ENCODE measurements at places on chromosomes 1 and 21. TPM values are rescaled to one million over a fixed set of nuclear protein-coding genes. Genes with fewer than 3 reads are reported as not detected.
A peak's percentile ranks its signal among the peaks of the same experiment; 100 is the strongest.

TNFAIP8L2 gene
- polyA plus RNA-seq: 0.06 TPM

SUCO gene
- polyA plus RNA-seq: 5.1 TPM

TRIM58 gene
- polyA plus RNA-seq: not detected

DNA sequence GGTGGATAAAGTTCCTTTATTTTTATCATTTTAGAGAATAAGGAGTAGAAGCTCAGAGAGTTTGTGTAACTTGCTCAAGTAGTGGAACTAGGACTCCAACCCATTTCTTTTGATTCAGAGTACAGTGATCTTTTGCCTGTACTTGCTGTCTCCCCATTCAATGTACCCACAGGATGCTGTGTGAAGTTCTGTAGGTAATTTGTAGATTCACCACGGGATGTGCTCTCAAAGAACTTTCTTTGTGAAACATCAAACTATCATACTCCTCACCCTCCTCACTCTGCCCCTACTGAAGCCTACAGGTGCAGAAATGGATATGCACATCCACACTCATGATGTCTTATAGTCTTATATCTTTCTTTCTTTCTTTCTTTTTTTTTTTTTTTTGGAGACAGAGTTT, 65.8 kb upstream of the HSPA13 start:
- no peak for DNase-seq

DNA sequence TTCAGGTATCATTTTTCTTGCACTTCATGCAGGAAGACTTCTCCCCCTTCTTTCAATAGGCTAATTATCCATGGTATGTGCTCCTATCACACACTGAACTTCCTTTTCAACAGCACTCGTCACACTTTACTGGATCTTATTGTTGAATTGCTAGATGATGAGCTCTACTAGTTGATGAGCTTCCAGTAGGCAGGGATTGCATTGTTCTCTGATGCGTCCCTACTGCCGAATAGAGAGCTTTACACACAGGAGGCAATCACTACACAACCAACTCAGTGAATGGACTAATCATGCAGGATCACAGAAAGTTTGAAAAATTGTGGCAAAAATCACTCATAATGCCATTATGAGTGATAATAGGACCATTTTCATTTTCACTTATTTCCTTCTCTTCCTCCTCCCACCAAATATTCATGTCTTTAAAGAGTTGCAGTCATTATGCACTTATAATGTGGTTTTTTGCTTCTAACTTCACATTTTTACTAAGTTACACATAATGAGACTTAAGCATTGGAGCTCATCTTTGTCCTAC, 128.1 kb upstream of the ZNF648 start:
- no peak for DNase-seq

ATF3 gene
- 16.6 TPM for polyA plus RNA-seq

GRCh38 chr1:22944346-22945055, 28.2 kb downstream of the LACTBL1 start:
- DNase-seq: no peak

- DNase-seq: no peak
Measured at GRCh38 chr1:39905172-39905571, 3.5 kb upstream of the MYCL start.

- DNase-seq: no peak
Measured at GRCh38 chr1:4711416-4712275, 57.2 kb downstream of the AJAP1 start.

- DNase-seq: no peak
Measured at GRCh38 chr1:59238333-59238934, 58.5 kb upstream of the FGGY start.

MMEL1 gene
- polyA plus RNA-seq: 3.4 TPM

HEYL gene
- polyA plus RNA-seq: not detected

- DNase-seq: no peak
Measured at GRCh38 chr1:184153731-184154130, 102.2 kb downstream of the TSEN15 start.

GRCh38 chr1:216598448-216598847, 124.8 kb downstream of the ESRRG start:
- DNase-seq: no peak

C1orf141 gene
- not detected for polyA plus RNA-seq

- DNase-seq: no peak
Measured at GRCh38 chr1:82628887-82629286, 828.2 kb downstream of the ADGRL2 start.

DNA sequence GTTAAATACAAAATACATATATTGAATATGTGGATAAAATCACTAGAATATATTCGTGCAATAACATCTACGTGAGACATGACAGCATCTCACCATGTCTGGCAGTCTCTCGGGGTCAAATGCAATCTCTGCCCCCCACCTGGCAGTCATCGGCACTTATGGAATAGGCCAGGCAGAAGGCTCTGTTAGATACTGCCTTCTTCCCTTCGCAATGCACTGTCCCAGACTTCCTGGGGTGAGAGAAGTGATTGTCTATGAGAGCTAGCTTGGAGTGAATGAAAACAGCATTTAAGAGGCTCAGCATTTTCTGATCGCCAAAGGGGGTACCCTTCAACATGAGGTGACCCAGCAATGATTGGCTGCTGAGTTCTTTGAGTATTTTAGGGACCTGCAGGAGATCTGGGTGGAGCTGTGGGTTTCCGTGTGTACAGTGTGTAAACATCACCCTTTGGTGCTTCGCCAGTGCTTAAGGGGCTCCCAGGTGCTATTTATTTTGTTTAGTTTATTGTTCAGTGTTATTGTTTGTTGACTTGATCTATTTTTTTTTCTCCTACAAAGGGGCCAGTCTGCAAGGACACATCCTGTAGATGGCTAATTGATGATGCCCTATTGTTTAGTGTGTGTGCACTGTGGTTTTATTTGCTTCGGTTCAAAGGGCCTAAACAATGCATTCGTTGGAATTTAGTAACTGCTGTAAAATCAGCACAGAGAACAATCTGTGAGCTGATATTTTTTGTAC, 10.2 kb downstream of the ERG start:
- DNase-seq: peak; percentile 75

REN gene
- polyA plus RNA-seq: 0.11 TPM

TSPAN1 gene
- polyA plus RNA-seq: 0.91 TPM

GRCh38 chr1:15885269-15885668, 37.8 kb downstream of the SPEN start:
- DNase-seq: no peak

GRCh38 chr1:11068600-11069473, 9.0 kb upstream of the SRM start:
- DNase-seq: no peak

TEX38 gene
- polyA plus RNA-seq: not detected

DNA sequence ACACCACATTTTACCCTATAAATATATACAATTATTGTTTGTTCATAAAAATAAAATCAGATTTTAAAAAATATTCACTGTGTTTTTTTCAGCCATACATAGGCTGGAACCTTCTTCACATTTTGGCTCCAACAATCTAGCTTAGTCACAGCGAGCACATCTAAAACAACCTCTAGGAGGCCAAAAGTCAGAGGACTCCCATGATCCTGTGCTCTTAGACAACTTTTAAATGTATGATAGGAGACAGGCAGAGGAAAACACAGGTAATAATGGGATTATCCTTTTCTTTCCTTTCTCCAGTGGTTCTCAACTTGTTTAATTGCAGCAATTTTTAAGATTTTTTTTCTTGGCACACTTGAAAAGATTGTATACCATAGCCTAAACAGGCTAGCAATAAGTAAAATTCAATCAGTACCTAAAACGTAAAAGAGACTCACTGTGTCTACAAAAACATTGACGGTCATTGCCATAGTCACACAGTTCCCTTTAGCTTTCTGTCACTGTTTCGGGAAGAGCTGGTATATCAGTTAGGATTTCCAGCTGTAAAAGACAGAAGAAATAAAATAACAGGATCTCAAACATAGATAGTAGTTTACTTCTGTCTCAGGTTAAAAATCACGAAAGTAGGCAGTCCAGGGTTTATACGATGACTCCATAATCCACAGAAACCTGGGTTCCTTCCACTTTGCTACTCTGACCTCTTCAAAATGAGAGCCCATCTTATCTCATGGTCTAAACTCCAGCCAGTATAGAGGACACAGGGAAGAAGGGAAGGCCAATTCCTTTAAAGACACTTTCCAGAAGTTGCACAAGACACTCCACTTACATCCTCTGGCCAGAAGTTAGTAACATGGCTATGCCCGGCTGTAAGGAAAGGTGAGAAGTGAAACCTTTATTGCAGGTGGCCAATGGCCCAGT, 39.2 kb upstream of the CR1L start:
- DNase-seq: no peak

C1orf74 gene
- polyA plus RNA-seq: 2.4 TPM

NR0B2 gene
- not detected for polyA plus RNA-seq

GRCh38 chr1:22048351-22049192, 3.9 kb upstream of the CDC42 start:
- no peak for DNase-seq

KRTAP11-1 gene
- polyA plus RNA-seq: not detected

DNA sequence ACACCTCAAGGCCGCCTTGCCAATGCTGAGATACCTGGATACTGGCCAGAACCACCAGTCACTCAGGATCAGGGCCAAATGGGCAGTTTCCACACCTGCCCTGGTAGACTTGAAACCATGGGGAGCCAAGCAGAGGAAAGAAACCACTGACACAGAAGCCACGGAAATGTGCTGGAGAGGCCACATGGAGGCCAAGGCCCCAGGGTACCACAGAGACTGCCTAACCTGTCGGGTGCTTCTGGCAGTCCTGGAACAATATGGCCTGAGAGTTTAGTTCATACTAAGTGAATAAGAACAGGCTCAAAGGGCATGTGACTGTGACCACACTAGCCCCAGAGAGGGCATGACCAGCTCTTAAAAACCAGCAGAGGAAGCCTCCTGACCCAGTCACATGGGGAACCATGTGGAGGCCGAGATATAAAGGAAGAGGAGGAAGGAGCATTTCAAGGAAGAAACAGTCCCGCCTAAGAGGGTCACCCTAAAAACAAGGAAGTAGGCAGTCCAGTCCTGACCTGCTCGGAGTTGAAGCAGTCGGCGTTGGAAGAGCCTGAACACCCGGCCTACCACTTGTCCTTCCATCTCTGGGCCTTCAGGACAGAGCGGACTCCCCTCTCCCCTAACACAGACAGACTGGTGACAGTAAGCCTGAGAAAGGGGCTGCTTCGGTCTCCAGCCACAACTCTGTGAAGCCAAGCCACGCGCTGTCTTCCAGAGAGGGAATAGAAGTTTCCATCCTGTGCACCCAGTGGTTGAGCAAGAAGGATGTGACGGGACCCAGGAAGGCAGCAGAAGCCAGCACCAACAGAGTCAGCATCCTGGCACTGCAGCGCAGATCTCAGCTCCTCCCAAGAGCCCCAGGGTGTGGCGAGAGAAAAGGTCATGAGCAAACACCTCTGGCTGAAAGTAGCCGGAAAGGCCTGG, at the start of gene DENND2D:
DENND2D (minus strand) TSS at position 766 of the 921 bp plus-strand sequence; CDS start at position 579, 187 bp downstream.
- DNase-seq: no peak

- no peak for DNase-seq
Measured at GRCh38 chr1:171954361-171954760, 113.1 kb downstream of the DNM3 start.

DNA sequence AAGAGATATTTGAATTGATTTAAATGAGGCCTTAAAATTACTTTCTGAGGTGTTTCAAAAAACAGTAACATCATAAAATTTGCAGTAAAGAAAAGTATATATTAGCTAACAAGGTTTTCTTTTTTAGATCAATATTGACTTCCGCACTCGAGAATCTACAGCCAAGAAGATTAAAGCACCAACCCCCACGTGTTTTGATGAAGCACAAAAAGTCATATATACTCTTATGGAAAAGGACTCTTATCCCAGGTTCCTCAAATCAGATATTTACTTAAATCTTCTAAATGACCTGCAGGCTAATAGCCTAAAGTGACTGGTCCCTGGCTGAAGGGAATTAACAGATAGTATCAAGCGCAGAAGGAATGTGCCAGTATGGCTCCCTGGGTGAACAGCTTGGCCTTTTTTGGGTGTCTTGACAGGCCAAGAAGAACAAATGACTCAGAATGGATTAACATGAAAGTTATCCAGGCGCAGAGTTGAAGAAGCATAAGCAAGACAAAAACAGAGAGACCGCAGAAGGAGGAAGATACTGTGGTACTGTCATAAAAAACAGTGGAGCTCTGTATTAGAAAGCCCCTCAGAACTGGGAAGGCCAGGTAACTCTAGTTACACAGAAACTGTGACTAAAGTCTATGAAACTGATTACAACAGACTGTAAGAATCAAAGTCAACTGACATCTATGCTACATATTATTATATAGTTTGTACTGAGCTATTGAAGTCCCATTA, 3.6 kb downstream of the RGS1 start:
- DNase-seq: no peak

DNA sequence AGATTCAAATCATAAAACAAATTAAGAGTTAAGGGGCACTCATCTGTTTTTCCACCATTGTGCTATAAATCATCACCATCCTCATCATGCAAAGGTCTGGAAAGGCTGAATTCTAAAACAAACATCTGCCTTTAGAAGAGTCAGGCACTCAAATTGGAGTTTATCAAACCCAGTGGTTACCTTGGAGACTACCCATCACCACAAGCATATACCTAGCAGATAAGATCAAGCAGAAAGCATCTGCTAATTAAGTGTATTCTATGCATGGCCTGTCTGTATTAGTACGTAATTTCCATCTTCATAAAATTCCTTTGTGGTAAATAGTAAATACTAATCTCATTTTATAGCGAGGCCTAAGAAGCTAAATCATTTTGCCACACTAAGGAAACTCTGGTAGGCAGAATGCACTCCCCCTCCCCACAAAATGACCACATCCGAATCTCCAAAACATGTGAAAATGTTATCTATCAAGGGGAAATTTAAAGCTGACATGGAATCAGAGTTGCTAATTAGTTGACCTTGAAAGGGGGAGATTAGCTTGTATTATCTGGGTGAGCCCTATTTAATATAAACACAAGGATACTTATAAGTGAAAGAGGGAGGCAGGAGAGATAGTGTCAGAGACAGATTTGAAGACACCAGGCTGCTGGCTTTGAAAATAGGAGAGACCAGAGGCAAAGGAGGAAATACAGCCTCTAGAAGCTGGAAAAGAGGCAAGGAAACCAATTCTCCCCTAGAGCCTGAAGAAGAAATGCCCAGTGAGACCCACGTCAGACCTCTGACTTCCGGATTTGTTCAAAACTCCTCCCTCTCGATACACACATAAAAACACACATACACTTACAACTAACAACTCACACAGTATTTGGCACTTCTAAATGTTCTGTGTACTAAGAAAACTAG, 23.2 kb downstream of the ARID4B start:
- DNase-seq: peak; percentile 31

DNA sequence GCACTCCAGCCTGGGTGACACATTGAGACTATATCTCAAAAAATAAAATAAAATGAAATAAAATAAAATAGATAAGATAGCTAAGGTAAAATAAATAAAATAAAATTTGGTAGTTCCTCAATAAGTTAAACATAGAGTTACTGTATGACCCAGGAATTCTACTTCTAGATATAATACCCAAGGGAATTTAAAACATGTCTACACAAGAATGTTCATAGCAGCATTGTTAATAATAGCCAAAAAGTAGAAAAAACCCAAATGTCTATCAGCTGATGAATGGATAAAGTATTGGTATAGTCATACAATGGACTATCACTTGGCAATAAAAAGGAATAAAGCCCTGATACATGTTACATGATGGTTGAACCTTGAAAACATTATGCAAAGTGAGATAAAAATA, 47.8 kb downstream of the CEP350 start:
- DNase-seq: no peak

- DNase-seq: no peak
Measured at GRCh38 chr1:105005594-105006195, 1256.0 kb downstream of the AMY1C start.

All from endothelial cell of umbilical vein (primary cell).